Lung microvascular endothelial cell (primary cell): ENCODE measurements at places on chromosomes 1 and 21.
A peak's percentile ranks its signal among the peaks of the same experiment; 100 is the strongest.

GRCh38 chr1:1122981-1123480 is 7.1 kb upstream of the C1orf159 start:
- no peak for DNase-seq

DNA sequence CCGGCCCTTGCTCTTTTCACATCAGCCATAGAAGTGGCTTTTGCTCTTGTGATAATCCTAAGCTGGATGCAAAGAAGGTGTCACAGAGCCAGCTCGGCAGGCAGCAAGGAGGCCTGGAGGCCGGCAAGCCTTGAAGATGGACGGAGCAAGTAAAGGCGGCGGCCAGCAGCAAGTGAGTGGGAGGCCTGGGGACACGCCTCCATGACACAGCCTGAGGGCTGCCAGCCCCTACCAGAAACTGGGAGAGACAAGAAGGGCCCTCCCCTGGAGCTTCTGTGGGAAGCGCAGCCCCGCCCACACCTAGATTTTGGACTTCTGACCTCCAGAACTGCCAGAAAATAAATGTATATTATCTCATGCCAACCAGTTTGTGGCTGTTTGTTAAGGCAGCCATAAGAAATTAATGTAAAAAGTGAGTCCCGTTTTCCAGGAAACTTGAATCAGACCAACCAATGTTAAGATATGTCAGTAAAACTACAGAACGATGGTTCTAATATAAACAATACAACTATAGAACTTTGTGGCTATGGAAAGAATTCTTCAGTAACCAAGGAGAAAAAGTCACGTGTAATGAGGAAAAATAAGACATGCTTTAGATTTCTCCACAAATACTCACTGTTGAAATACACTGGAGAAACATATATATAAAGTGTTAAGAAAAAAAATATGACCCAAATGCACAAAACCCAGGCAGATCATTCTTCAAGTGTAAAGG is 49.9 kb downstream of the BACE2 start:
- no peak for DNase-seq

DNA sequence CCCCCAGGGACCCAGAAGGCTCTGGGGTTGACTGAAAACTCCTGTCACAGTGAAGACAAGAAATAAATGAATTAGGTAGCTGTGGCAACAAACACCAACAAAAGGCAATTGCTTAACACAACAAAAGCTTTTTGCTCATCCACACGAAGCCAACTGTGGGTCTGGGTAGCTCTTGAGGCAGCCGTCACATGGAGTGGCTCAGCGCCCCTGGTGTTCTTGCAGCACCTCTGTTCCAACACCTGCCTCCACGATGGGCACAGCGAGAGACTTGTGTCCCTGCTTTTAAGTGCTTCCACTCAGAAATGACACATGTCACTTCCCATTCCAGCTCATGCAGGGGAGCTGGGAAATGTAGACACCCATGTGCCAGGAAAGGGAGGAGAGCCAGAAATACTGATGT is 364.5 kb upstream of the DUSP10 start:
- DNase-seq, result no peak

DNA sequence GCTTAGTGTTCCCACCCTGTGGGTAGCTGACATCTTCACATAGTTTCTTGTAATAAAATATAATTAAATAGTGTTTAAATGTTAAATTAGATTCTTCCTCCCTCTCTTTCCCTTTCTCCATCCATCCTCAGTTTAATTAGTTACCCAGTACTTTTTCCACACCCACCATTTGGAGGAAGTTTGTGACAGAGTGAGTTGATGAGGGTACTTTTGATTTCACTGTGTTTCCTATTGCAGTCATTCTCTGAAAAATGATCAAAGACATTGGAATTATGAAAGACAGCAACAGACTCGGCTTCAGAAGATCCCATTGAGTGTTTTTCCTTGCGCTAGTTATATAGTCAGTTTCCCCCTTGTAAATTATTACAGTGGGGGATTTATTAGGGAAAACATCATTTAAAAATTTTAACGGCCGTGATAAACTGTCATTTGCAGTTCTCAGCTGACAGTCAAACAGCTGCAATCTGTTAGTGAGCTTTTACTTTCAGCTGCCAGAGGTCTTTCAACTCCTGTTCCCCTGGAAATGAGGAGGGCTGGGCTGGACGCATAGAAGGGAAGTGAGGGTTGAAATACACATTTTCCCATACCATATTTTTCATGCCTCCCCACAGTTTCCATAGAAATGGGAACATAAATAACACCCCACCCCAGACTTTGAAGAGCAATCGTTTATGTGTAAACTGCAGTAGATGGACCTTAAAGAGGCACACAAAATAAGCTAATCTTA is 61.3 kb upstream of the CACYBP start:
- peak; percentile 80 for DNase-seq
